AG09319 (cell line): ENCODE measurements at places on chromosomes 11 and 22.

DNA sequence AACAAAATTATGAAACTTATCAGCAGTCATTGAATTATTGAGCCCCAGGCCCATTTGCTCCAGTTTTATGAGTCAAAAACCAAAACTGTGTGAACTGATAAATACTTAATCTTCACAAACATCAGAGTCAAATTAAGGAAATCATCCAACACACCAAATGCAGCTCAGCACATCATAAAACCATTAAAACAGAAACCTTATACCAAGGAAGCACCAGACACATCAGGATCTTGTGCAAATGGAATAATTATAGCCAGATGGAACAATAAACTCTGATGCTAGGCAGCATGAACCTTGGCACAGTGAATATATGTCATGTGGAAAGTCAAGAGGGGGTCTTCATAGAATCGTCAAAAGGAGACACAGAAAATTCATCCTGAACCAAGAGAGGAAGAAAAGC lies 410.7 kb upstream of the API5 start:
- no peak for DNase-seq

- DNase-seq = no peak
Measured at GRCh38 chr11:60982184-60982583, 10.7 kb downstream of the CD6 start.

- no peak for DNase-seq
Measured at GRCh38 chr22:46339956-46340355, 4.4 kb downstream of the TRMU start.

- DNase-seq = no peak
Measured at GRCh38 chr11:111367411-111368284, 11.4 kb downstream of the POU2AF1 start.

DNA sequence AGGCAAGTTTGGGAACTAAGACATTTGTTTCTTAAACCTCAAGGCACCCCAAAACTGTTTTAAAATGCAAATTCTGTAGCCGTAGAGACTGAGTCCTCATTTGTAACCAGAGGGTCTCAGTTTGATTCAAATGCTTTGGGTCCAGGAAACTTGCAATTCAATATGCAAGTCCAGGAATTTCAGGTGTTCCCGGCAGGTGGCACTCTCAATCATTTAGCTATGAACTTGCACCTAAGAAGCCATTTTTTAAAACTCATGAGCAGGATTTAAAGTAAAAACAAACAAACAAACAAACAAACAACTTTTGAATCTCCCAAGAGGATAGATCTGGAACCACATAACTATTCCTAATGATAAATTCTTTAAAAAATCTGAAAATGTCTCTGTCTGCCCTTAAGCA lies 8.7 kb upstream of the ABTB2 start:
- no peak for DNase-seq

GRCh38 chr11:11243209-11243589 lies 109.9 kb downstream of the CSNK2A3 start:
- no peak for DNase-seq

DNA sequence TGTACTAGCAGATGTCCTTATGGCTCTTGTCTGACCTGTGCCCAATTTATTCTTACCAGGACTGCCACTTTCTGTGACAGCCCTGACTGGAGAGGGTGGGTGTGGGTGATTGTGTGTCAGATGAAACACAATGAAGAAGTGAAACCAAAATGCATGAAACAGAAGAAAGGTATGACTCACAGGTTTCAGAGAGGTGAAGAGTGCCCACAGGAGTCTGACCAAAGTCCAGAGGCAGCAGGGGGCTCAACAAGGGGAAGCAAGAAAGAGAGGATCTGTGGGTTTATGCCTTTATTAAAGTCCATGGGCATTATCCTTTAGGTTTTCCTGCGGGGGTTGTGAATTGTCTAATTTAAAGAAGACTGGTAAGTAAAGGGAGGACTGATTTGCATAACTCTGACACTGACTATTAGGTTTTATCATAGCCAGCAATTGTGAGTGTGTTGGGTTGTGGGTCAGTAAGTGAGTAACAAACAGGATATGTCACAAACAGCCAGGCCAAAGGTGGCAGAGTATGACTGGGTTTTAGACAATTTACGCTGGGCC lies 3.9 kb upstream of the OR4C6 start:
- DNase-seq = no peak

DNA sequence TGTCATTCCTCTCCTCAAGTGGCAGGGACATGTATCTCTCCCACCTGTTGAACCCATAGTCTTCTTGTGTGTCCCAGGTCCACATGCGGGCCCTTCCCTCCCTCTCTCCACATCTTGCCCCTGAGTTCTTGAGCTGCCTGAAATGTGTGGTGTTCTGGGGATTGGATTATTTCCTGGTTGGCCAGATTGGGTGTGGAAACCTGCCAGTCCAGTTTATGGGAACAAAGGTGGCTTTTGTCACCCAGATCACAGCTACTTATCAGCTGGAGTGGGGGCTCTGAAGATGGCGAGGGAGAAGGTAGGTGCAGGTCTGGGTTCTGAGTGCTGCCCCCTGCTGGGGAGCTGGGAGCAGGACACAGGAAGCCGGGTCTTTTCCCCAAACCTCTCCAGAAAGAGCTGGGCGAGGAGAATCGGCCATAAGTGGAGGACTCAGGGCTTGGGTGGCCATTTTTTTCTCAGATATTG lies 14.2 kb downstream of the DTX4 start:
- DNase-seq = no peak

DNA sequence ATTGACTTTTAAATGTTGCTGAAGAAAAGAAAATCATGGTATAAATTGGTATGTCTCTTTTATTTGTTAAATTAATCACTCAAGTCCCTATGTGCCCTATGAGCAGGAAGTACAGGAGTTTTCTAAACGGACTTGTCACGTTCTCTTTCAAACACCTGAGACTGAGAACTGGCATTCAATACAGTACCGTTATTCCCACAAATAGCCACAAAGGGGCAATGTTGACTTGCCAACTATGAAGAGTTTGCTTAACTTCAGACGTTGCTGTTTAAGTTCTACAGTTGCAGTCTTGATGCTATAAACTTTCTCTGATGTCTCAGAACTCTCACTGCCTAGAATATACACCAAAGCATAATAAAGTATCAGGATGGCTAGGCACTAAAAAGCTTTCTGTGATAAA lies 7.6 kb downstream of the OR56A1 start:
- DNase-seq = no peak

DNA sequence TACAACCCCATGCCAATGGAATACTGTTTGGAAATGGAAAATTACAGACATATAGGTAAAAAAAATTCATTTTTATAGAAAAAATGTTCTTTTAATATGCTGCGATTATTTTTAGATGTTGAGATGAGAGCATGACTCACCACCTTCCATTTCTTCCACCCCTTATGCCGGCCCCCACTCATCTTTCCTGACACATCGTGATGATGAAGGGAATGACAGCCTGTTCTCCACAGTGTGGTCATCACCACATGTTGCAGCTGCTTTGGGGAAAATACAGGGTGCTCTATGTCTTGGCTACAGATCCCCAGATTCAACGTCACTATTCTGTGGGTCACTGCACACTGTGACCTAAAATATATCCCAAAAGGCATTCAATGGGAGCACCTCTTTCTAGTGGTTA lies 916.2 kb downstream of the METTL15 start:
- no peak for DNase-seq

DNA sequence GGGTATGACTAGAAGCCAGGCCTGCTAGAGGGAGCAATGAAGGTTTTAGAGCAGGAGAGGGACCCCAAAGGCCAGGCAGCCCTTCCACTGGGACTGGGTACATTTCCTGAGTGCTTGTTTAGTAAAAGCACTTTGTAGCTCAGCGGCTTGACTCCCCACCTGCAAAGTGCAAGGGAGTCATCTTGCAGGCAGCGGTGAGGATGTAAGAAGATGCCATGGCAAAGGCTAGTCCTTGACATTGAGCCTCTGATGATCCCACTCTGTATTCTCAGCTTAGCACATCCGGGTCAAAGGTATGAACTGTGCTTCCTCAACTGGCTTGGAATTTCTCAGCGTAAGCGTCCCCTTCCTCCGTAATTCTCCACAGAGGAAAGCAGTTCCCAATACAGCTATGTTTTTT lies 3.1 kb upstream of the UBE2L3 start:
- no peak for DNase-seq

GRCh38 chr22:50270666-50271394 lies 650 bp upstream of the MAPK11 start:
- no peak for DNase-seq
